ENCODE measurements at places on chromosomes 2 and 18.

- no peak for DNase-seq
These were observed 56.2 kb downstream of the WDSUB1 start for GRCh38 chr2:159230145-159230877.

- DNase-seq = no peak
These were observed 925 bp upstream of the NPC1 start for GRCh38 chr18:23587220-23587642.

DNA sequence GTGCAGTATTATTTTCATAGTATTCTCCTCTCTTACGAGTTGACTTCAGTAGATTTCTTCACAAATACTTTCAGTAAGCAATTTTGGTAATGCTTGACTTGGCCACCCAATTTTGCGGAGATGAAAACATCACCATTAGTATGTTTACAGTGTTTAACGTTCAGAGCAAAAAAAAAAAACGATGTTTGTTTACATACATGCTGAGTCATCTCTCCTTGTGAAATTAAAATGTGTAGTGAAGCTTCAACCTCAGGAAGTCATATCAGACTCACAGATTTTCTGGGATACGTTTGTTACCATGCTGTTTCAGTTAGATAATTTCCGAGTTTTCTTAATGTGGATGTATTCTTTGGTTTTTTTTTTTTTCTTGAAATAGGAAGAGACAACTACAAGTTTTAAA lies 100.1 kb downstream of the CTNNA2 start:
- no peak for DNase-seq

DNA sequence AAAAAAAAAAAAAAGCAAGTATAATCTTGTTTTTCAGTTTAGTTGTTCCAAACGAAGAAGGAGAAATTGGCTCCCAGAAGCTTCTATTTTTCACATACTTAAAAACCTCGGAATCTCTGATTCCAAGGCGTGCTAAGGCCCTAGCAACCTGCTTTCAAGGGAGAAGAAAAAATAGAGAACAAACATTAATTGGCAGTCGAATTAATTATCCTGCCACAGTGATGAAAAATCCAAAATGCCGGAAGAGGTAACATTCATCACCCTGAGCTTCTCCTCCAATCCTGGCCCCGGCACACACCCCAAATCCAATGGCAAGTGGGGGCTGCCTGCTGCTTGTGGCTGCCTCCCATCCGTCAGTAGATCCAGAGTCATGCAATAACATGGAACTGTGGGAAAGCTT lies 250.2 kb upstream of the CHAC2 start:
- no peak for DNase-seq

DNA sequence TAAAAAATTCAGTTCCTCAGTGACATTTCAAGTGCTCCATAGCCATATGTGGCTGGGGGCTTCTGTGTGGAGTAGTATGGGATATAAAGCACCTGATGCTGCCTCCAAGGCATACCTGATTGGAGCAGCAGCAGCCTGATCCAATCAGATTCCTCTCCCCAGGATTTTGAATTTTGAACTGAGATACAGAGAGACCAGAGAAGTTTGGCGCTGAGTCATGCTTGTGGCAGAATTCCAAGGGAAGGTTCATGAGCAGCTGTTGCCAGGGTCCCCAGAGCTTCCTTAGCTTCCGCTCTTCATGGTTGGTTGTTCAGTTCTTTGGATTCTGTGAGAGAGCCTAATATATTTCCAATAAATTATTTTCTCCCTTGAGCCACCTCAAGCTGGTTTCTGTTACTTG lies 29.0 kb upstream of the CFAP36 start:
- no peak for DNase-seq

- no peak for DNase-seq
These were observed 319.8 kb downstream of the ETAA1 start for GRCh38 chr2:67716895-67717396.

DNA sequence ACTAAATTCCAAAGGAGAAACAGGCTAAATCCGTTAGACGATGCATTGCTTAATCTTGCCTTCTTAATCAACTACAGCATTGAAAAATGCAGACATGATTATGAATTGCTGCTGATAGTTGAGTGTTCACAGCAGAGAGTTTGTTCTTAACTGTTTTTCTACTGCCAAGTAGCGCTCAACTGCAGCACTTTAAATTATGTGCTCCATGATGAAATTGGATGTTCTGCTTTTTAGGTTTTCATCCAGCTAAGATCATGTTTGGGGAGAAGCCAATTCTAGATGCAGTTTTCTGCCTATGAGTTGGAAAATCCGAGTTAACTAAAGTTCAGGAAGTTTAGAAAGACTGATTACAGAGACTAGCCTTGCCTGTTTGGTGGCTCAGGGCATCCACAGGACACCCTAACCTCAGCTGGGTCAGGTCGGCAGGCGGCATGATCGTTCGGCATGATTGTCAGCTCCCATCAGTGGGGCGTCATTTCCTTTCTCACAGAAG lies 119.4 kb upstream of the PIEZO2 start:
- no peak for DNase-seq

DNA sequence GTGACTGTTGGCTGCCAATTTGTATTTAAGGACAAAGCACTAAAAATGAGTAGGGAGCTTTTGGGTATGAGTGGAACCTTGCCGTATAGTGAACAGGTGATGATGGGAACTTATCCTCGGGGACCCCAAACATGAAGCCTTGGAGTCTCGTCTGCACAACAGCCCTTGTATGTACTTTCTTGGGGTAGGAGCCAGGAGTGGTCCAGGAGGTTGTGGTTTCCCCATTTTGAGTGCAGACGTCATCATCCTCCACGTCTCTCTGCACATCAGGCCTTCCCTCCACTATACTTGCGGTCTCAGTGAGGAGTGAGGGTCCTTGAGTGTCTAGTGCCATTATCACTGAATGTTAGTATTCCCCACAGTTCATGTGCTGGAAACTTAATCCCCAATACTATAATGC lies 101.5 kb upstream of the HS6ST1 start:
- no peak for DNase-seq

Data from OCI-LY7 (cell line).